ENCODE measurements at places on chromosomes 2 and 18. TPM values are rescaled to one million over a fixed set of nuclear protein-coding genes. Genes with fewer than 3 reads are reported as not detected.

The RNU2-63P gene
- total RNA-seq: 42.7 TPM

The MC4R gene
- total RNA-seq: not detected

The KLHL29 gene
- total RNA-seq: 0.13 TPM

The LIMS3 gene
- total RNA-seq: 1.7 TPM

The GTF2A1L gene
- total RNA-seq: not detected

The SLC5A7 gene
- not detected for total RNA-seq

The EPAS1 gene
- total RNA-seq: 9.0 TPM

The IL36G gene
- total RNA-seq: not detected

The C2orf74 gene
- 12.5 TPM for total RNA-seq

The PAX3 gene
- not detected for total RNA-seq

The IL36RN gene
- not detected for total RNA-seq

The GDF7 gene
- total RNA-seq: not detected

GRCh38 chr2:223815884-223816570 lies 21.4 kb downstream of the AP1S3 start:
- H3K4me3 ChIP-seq: no peak overlapping the region
- H3K27ac ChIP-seq: no peak overlapping the region
- no peaks in the 10 kb centered on the region for H3K27me3 ChIP-seq

DNA sequence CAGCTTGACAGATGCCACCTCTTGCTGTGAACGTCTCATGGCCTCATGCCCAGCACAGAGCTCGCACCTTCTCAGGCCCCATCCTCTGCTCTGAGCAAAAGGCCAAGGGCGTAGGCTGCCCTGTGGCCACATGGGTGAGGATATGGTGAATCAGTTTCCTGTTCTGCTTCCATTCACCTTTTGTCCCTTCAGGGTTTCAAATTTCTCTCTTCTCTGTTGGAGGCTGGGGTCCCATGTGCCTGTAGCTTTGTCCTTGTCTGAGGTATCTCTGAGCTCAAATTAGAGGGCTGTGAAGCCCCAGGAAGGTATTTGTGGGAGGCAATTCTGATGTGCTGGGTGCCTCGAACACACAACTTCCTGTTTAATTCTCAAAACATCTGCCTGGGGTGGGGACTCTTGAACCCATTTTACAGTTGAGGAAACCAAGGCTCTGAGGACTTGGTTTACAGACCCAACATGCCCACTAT lies 29.0 kb downstream of the ZAP70 start:
- H3K4me3 ChIP-seq: no peak overlapping the region
- peaks cover 24% of the 10 kb centered on the region for H3K36me3 ChIP-seq
- no peaks in the 10 kb centered on the region for H3K27me3 ChIP-seq
- H3K27ac ChIP-seq: no peak overlapping the region

- no peaks in the 10 kb centered on the region for H3K27me3 ChIP-seq
- no peak for DNase-seq
- H3K27ac ChIP-seq: no peak overlapping the region
- no peaks in the 10 kb centered on the region for H3K4me1 ChIP-seq
- no peaks in the 10 kb centered on the region for H3K36me3 ChIP-seq
Measured at GRCh38 chr2:176935543-176936102, 277.0 kb upstream of the HNRNPA3 start.

GRCh38 chr2:164692114-164692513 lies 70.8 kb upstream of the GRB14 start:
- H3K36me3 ChIP-seq: no peaks in the 10 kb centered on the region
- no peak for DNase-seq
- no peak overlapping the region for H3K4me3 ChIP-seq
- H3K27me3 ChIP-seq: no peaks in the 10 kb centered on the region
- no peak overlapping the region for H3K27ac ChIP-seq
- no peaks in the 10 kb centered on the region for H3K4me1 ChIP-seq

- H3K4me1 ChIP-seq: peaks cover 81% of the 10 kb centered on the region
- H3K36me3 ChIP-seq: peaks cover 19% of the 10 kb centered on the region
- no peak for DNase-seq
- no peak overlapping the region for H3K27ac ChIP-seq
- H3K27me3 ChIP-seq: no peaks in the 10 kb centered on the region
- no peak overlapping the region for H3K4me3 ChIP-seq
Measured at GRCh38 chr18:32036506-32037180, 18.0 kb downstream of the RNF125 start.

DNA sequence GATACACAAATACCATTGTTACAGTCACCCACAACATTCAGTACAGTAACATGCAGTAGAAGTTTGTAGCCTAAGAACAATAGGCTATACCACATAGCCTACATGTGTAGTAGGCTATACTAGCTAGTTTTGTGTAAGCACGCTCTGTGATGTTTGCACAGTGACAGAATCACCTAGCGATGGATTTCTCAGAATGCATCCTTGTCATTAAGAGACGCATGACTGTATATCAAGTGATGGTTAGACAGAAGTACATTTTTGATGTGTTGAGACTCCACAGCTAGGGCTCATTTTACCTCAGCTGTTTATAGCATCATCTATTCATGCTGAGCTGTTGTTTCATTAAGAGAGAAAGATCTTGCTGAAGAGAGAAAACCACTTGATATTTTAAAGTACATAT lies 19.4 kb downstream of the PLEKHA3 start:
- no peak overlapping the region for H3K4me3 ChIP-seq
- H3K36me3 ChIP-seq: peaks cover 64% of the 10 kb centered on the region
- no peak for DNase-seq
- H3K4me1 ChIP-seq: no peaks in the 10 kb centered on the region

GRCh38 chr2:219444566-219445091 lies 10.0 kb downstream of the SPEG start:
- no peaks in the 10 kb centered on the region for H3K36me3 ChIP-seq
- DNase-seq: no peak
- peaks cover 4% of the 10 kb centered on the region for H3K27me3 ChIP-seq
- H3K4me3 ChIP-seq: no peak overlapping the region

DNA sequence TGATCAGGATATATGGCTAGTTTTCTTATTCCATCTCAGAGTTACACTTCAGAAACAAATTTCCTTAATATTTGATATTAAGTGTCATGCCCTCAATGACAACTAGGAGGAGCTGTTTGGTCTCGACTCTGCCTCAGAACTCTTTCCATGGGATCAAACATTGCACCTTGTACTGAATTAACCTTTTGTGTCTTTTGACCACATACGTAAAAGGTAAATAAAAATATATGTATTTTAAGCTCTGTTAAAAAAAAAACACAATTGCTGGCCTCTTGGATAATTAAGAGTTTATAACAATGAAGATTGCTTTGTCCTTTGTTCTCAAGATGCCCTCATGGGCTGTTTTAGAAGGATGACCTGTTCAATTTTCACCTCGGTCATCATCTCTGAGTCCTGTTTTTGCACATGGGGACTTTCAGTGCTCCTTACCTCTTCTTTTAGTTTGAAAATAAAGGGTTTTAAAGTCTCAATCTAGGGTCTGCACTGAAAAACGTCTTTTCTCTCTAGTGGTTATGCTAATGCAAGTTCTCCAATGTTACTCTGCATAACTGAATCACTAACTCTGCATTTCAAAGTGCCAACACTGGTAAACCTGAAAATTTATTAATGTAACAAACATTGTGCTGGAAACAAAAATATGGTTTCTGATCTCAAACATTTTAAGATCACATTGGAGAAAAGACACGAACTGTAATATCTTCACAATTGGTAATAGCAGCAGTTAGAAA lies 18.8 kb upstream of the FN1 start:
- DNase-seq: no peak
- no peak overlapping the region for H3K4me3 ChIP-seq
- H3K4me1 ChIP-seq: no peaks in the 10 kb centered on the region
- H3K36me3 ChIP-seq: no peaks in the 10 kb centered on the region
- H3K27me3 ChIP-seq: no peaks in the 10 kb centered on the region
- no peak overlapping the region for H3K27ac ChIP-seq

GRCh38 chr2:85318222-85319074 lies 9.3 kb downstream of the TGOLN2 start:
- peaks cover 51% of the 10 kb centered on the region for H3K4me1 ChIP-seq
- H3K27me3 ChIP-seq: no peaks in the 10 kb centered on the region
- H3K27ac ChIP-seq: no peak overlapping the region
- H3K4me3 ChIP-seq: no peak overlapping the region
- H3K36me3 ChIP-seq: peaks cover 43% of the 10 kb centered on the region

DNA sequence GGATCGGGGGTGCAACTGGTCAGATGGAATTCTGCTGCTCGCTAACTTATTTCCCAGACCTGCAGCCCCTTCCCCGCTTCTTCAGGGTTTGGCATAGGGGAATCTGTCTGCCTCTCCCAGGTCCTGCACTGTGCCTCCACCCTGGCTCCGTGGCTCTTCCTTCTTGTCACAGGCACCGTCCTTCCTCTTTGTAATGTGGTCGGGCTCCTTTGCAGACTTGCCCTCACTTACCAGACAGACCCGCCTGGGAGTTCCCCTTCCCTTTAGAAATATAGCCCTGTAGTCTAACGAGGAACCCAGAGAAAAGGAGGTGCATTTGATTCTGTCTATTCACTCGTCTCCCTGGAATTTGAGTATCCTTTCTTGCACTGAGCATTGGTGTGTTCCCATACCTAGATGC lies 63.9 kb upstream of the PAX8 start:
- no peak overlapping the region for H3K4me3 ChIP-seq
- no peaks in the 10 kb centered on the region for H3K27me3 ChIP-seq
- H3K36me3 ChIP-seq: no peaks in the 10 kb centered on the region
- DNase-seq: no peak
- no peak overlapping the region for H3K27ac ChIP-seq

DNA sequence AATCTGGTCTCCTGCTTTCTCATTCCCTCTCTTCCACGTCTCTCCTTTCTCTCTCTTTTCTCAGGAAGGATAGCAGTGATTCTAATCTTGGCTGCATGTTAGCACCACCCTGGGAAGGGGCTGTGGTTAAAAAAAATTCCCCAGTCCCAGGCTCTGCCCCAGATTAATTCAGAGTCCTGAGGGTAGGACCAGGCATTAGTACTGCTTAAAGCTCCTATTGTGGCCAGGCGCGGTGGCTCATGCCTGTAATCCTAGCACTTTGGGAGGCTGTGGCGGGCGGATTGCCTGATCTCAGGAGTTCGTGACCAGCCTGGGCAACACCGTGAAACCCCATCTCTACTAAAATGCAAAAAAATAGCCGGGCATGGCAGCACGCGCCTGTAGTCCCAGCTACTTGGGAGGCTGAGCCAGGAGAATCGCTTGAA lies 35.4 kb upstream of the EML4 start:
- peaks cover 78% of the 10 kb centered on the region for H3K4me1 ChIP-seq
- no peaks in the 10 kb centered on the region for H3K27me3 ChIP-seq
- no peaks in the 10 kb centered on the region for H3K36me3 ChIP-seq
- peak overlapping the region; percentile 64 for H3K27ac ChIP-seq
- peak; percentile 14 for DNase-seq
- peak overlapping the region; percentile 33 for H3K4me3 ChIP-seq

DNA sequence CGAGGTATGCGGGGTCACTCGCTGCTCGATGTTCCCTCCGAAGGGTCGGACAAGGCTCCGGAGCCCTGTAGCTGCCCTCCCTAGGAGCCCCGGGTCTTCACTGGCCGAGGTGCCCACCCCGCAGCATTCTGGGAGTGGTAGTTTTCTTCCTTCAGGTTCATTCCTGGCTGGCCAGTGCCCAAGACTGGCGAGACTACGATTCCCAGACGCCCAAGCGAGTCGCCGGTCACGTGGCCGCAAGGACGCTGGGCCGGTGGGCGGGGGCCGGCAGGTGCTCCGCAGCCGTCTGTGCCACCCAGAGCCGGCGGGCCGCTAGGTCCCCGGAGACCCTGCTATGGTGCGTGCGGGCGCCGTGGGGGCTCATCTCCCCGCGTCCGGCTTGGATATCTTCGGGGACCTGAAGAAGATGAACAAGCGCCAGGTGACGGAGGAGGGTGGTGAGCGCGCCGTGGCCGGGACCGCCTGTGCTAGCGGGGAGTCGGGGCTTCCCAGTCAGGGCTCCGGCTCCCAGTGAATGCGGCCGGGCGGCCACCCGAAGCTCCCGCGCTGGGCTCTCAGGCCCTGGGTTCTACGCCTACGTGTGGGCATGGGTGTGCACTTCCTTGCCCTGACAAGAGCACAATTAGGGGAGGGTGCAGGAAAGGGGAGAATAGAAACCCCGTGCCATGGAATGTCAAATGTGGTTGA lies at the start of gene SEC11C:
Gene SEC11C (plus strand): TSS at position 270 of the 687 bp plus-strand sequence. CDS start 65 bp downstream, at position 335.
- peak; percentile 98 for DNase-seq
- no peaks in the 10 kb centered on the region for H3K36me3 ChIP-seq
- H3K27me3 ChIP-seq: no peaks in the 10 kb centered on the region
- peaks cover 17% of the 10 kb centered on the region for H3K4me1 ChIP-seq
- H3K4me3 ChIP-seq: peak within 1 kb of the TSS; percentile 97

DNA sequence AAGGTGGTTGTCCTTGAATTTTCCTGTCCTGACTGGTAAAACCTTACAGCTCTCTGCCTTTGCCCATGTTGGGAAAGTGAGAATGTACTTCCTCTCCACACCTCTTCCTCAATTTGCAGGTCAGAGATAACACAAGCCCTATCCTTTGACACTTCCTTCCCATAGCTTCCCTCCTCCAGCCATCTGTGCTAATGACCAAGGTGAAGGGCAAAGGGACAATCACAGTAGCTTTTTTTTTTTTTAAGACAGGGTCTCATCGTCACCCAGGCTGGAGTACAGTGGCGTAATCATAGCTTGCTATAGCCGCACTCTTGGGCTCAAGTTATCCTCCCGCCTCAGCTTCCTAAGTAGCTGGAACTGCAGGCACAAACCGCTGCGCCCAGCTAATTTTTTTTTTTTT lies 24.3 kb upstream of the STPG4 start:
- peaks cover 12% of the 10 kb centered on the region for H3K4me1 ChIP-seq
- H3K27me3 ChIP-seq: no peaks in the 10 kb centered on the region
- H3K36me3 ChIP-seq: no peaks in the 10 kb centered on the region
- H3K4me3 ChIP-seq: no peak overlapping the region

GRCh38 chr18:49997558-49997957 lies 184.2 kb upstream of the ACAA2 start:
- H3K4me1 ChIP-seq: no peaks in the 10 kb centered on the region
- no peaks in the 10 kb centered on the region for H3K27me3 ChIP-seq
- no peak overlapping the region for H3K4me3 ChIP-seq
- DNase-seq: no peak

- no peaks in the 10 kb centered on the region for H3K36me3 ChIP-seq
- H3K4me3 ChIP-seq: no peak overlapping the region
- no peak overlapping the region for H3K27ac ChIP-seq
- no peak for DNase-seq
Measured at GRCh38 chr2:75030218-75031009, 72.0 kb downstream of the POLE4 start.

GRCh38 chr2:41431756-41432155 lies 616.1 kb upstream of the PKDCC start:
- no peaks in the 10 kb centered on the region for H3K4me1 ChIP-seq
- no peak overlapping the region for H3K4me3 ChIP-seq
- no peaks in the 10 kb centered on the region for H3K27me3 ChIP-seq
- H3K36me3 ChIP-seq: no peaks in the 10 kb centered on the region

GRCh38 chr2:169713331-169713730 lies 19.1 kb downstream of the PHOSPHO2 start:
- H3K4me1 ChIP-seq: no peaks in the 10 kb centered on the region
- no peak overlapping the region for H3K4me3 ChIP-seq
- H3K27ac ChIP-seq: no peak overlapping the region
- H3K27me3 ChIP-seq: no peaks in the 10 kb centered on the region
- no peaks in the 10 kb centered on the region for H3K36me3 ChIP-seq
- no peak for DNase-seq

GRCh38 chr2:239927424-239927981 lies 97.6 kb downstream of the NDUFA10 start:
- H3K36me3 ChIP-seq: no peaks in the 10 kb centered on the region
- no peaks in the 10 kb centered on the region for H3K4me1 ChIP-seq
- H3K27me3 ChIP-seq: no peaks in the 10 kb centered on the region
- peak overlapping the region; percentile 51 for H3K4me3 ChIP-seq

Measured in CD8-positive, alpha-beta memory T cell (primary cell).